K562 (cell line): ENCODE measurements at places on chromosomes 7 and 10. TPM values are rescaled to one million over a fixed set of nuclear protein-coding genes. Genes with fewer than 3 reads are reported as not detected.

SAMD9 gene
- total RNA-seq, result 2.5 and 2.7 TPM in 2 replicates

TRA2A gene
- total RNA-seq, result 81.6 and 82.3 TPM in 2 replicates

SFXN3 gene
- 1.4 and 1.8 TPM in 2 replicates for total RNA-seq

GRCh38 chr7:44587843-44588711, 6.0 kb upstream of the TMED4 start:
- no peaks in the 10 kb centered on the region for H3K36me3 ChIP-seq
- no peak overlapping the region for H3K27ac ChIP-seq
- peaks cover 1% of the 10 kb centered on the region; the same call in 2 of the 3 replicates for H3K4me1 ChIP-seq

DNA sequence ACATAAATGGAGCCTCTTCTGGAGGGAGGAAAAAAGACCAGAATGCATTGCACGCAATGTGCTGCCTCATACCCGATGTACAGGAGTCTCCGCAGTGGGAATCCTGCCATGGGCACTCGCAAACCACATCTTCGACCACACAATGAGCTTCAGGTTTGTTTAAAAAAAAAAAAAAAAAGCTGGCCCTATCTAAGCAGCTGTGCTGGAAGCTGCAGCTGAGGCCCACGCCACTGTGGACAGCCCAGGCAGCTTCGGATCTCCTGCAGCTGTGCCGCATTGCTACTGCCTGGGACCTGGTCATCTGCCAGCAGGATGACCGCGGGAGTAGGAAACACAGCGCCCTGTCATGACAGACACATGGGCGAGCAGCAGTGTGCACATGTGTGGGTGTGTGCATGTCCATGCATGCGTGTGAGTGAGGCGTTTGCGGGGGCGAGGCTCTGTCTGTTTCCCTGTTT, 26.0 kb downstream of the EN2 start:
- peaks cover 3% of the 10 kb centered on the region; the same call in 1 of the 2 replicates for H3K4me1 ChIP-seq
- peaks cover 79% of the 10 kb centered on the region for H3K27me3 ChIP-seq
- H3K27ac ChIP-seq, result no peak overlapping the region
- H3K4me3 ChIP-seq, result no peak overlapping the region

PIK3CG gene
- total RNA-seq, result 33.7 and 35.4 TPM in 2 replicates

DNA sequence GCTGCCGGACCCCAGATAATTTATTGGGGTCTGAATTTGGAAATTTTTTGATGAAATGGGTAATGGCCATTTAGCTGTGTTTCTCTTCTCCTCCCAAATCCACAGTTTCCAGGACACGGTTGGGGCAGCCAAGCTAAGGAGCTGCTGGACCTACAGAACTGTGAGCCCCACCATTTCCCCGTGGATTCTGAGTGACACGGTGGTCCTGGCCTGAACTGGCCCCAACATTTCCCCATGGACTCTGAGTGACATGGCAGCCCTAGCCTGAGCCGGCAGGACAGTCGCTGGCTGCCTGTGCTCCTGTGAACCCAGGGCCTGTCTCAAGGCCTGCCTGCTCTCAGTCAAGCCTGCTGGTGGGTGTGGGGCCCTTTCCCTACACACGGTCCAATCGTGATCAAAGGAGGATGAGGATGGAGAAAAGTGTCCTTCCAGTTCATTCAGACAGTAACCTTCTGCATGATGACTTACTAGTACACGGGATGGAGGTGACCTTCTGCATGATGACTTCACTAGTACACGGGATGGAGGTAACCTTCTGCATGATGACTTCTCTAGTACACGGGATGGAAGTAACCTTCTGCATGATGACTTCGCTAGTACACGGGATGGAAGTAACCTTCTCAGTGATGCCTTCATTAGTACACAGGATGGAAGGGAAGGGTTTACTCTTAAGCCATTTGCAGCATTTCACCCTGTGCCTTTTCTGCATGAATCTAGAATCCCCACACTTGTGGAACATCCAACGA, 359.9 kb downstream of the GLRX3 start:
- H3K27me3 ChIP-seq, result no peaks in the 10 kb centered on the region
- H3K27ac ChIP-seq, result no peak overlapping the region
- DNase-seq, result peak; percentile 25
- no peak overlapping the region for H3K4me3 ChIP-seq

SLC13A4 gene
- total RNA-seq, result 0.60 and 0.66 TPM in 2 replicates

KCNH2 gene
- total RNA-seq, result 368 and 385 TPM in 2 replicates

GRCh38 chr10:29104661-29105399, 184.0 kb upstream of the LYZL1 start:
- H3K27ac ChIP-seq, result no peak overlapping the region
- no peak for DNase-seq
- H3K4me1 ChIP-seq, result no peaks in the 10 kb centered on the region
- no peaks in the 10 kb centered on the region for H3K36me3 ChIP-seq
